ENCODE measurements at places on chromosomes 6 and 20.

- DNase-seq, result no peak
Observed at GRCh38 chr6:165599596-165600487, 63.2 kb downstream of the PDE10A start.

DNA sequence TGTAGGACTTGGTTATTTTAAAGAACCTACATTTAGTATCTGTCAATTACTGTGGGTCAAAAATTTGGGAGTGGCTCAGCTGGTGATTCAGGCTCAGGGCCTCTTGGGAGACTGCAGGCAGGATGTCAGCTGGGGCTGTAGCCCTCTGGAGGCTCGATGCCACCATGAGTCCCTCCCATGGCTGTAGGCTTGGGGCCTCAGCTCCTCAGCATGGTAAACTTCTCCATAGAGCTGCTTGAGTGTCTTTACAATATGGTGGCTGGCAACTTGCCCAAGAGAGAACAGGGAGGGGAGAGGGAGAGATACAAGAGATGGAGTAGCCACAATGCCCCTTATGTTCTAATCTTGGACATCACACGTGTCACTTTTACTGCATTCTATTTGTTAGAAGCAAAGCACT is 470.4 kb downstream of the CDH26 start:
- no peak for DNase-seq

- no peak for DNase-seq
Observed at GRCh38 chr6:158030380-158031300, 49.0 kb downstream of the SYNJ2 start.

DNA sequence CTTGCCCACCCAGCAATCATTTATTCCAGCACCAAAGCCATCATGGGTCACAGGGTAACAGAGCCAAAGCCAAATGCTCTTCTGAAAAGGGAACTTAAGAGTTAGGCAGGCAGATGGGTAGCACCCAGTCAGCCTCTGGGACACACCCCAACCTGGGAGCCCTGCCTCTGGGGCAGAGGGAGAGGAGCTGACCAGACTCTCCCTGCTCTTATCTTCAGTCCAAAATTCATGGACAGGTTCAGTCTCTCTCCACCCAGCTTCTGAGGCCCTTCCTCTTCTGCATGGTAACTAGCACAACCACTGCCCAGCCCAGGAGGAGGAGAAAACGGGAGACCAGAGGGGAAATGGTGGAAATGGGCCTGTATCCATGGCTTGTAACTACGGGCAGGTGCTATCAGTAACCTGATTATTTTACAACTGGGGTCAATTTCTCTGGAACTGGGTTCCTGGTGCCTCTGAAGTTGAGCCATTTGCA is 105.4 kb downstream of the NOL4L start:
- no peak for DNase-seq

- DNase-seq, result no peak
Observed at GRCh38 chr6:100618351-100618671, 153.6 kb upstream of the SIM1 start.

- DNase-seq, result no peak
Observed at GRCh38 chr6:147831356-147831755, 322.9 kb downstream of the SAMD5 start.

DNA sequence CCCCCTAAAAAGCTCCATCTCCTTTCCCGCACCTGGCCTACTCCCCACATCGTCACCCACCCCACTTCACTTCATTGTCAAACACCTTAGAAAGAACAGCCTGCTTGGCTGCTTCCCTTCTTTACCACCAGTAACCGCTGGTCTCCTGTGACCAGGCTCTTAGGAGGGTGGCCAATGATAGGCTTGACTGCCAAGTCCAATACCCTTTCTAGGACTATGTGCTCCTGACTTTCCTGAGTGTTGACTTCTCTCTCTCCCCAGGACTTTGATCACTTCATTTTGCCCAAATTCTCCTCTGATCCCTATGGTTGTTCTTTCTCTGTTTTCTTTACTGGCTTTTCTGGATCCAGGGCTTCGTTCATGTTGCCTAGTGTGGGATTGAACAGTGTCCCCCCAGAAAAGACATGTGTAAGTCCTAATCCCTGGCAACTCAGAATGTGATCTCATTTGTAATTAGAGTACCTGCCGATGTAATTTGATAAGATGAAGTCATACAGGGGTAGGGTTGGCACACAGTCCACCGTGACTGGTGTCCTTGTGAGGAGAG is 254.0 kb downstream of the GMDS start:
- no peak for DNase-seq

DNA sequence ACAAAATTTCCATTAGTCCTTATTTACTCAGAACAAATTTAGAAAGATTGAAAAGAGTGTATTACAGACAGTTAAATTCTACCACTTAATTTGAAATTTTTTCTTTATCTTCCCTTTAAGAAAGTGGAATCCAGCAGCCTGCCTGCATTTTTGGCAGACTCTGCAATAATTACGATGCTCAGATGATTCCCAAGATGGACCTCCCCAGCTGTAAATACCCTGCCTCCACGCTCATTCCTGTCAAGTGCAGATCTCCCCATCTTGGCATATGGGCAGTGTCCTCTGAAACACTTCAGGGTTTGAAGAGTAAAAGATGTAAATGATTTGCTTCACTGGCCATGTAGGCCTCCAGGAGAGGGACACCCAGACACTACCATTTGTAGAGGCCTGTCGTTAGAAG is 471.2 kb downstream of the PRKN start:
- no peak for DNase-seq

DNA sequence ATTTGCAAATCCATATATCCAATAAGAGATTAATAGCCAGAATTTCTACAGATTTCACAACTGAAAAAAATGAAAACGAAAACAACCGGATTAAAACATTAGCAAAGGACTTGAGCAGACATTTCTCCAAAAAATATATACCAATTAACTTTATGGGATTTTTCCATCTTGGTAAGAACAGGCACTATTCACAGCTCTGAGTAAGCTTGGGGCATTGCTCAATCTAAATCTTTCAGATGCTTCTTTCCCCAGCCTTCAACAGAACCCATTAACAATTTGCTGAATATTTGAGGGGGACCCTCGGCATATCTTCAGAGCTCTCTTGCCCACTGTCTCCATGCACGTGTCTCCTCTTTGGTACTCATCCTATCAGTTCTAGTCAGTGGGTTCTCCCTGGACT is 111.7 kb upstream of the CD93 start:
- no peak for DNase-seq

GRCh38 chr20:50308513-50309279 is 118.1 kb downstream of the CEBPB start:
- peak; percentile 100 for DNase-seq

- DNase-seq, result peak; percentile 48
Observed at GRCh38 chr6:158816803-158817727, 2.1 kb downstream of the EZR start.

DNA sequence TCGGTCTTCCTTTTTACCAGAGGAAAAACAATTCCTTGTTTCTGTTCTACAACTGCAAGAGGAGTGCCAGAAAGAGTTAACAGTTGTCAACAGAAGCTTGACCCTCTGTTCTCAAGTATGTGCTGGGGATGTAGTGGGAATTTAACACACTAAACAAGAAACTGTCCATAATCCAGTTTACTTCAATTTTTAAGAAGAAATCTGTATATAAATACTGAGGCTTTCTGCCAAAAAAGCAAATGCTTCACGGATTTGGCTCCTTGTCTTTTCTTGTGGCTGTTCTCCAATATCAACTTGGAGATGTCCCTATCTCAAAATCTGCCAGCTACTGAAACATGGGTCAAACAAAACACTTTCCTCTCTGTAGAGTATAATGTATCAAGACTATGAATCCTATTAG is 26.8 kb downstream of the REV3L start:
- peak; percentile 46 for DNase-seq

DNA sequence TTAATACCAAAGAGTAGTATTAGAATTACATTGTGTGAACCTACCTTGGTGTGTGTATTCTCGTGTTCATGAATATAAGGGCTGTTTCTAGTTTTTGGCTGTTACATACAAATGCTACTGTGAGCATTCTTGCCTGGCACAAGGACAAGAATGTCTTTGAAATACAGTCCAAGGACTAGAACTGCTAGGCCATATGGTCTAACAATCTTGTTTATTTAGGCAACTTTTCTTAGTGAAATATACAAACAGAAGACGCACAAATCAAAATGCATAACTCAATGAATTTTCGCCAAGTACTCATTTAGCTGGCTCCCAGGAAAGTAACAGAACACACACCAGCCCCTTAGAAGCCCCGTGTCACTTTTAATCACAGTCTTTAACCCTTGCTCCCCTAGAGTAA is 28.5 kb downstream of the KDM1B start:
- DNase-seq, result peak; percentile 27

GRCh38 chr20:20426655-20426907 is 58.7 kb downstream of the INSM1 start:
- DNase-seq, result no peak

- DNase-seq, result no peak
Observed at GRCh38 chr6:44530209-44530909, 142.9 kb downstream of the CDC5L start.

DNA sequence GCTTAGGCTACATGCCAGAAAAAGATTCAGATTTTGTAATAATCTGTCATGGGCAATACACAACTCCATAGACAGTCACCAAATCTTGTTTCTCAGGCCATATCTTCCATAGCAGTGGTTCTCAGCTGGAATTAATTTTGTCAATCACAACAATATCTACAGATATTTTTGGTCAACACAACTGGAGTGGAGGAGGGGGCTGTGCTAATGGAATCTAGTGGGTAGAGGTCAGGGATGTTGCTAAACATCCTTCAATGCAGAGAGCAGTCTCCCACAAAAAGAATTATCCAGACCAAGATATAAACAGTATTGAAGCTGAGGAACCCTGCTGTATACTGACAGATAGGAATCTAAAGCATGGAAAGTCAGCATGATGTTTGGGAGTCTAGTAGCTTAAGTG is 174.6 kb downstream of the UBE3D start:
- no peak for DNase-seq

DNA sequence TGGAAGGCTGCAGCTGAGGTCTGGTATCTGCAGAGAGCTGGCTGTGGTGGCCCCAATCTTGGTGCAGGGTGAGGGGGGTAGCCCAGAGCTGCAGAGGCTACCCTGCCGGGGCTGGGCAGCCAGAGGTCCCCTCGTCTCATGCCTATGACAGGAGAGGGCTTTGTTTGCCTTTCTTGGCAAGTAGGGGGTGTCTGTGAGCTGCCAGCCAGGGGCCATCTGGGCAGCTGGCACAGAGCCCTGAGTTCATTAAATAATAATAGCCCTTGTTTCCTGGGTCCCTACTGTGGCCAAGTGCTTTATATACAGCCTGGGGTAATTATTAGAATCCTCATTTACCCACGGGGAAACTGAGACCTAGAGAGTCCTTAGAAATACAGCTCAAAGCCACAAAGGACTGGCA is 66.6 kb downstream of the EZR start:
- no peak for DNase-seq

GRCh38 chr6:157292202-157292601 is 31.1 kb downstream of the TMEM242 start:
- no peak for DNase-seq

- DNase-seq, result no peak
Observed at GRCh38 chr6:137341681-137342195, 122.6 kb upstream of the IFNGR1 start.

DNA sequence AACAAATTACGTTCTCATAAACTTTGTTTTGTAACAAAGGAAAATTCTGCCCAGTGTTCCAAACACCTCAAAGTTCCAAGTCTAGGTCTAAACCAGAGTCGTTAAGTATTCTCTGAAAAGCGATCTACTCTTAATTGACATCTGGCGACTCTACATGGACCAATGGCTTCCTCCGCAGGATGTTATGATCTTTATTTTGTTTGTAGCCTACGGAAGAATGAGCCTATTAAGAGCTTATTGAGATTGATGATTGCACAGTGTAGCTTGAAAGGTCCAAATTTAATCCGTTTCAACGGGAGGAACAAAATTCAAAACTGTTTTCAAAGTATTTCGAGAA is 61.1 kb downstream of the FAM217A start:
- DNase-seq, result peak; percentile 34

- peak; percentile 18 for DNase-seq
Observed at GRCh38 chr6:137217801-137218472, 1.2 kb downstream of the IFNGR1 start.

DNA sequence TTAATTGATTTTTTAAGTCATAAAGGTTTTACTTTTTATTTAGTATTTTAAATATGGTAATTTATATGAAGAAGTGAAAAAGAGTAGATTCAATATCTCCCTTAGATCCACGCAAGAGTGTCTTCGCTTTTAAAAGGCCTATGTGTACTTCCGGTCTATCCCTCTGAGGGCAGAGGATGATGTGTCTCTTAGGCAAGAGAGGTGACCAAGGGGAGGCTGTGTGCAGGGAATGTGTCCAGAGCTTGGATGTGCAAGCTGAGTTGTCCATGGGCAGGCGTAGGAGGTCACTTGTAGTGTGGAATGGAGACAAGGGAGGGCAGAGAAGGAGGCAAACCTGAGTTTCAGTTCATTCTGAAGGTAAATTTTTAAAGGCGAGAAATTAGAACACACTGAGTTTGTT is 113.9 kb downstream of the CRYBG1 start:
- no peak for DNase-seq

DNA sequence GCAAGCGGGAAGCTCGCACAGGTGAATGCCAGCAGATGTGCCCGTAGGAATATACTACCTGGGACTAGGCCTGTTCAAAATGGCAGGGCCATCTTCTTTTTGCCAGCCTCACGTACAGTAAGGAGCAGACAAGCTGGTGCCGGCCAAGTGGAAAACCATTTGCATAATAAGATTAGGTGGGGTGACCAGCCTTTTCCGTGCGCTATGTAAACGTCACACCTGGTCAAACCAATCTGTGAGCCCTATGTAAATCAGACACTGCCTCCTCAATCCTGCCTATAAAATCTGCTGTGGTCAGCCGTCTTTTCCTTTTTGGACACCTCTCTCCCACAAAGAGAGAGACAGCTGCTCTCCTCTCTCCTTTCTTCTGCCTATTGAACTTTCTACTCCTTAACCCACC is 60.8 kb upstream of the TMEM30A start:
- no peak for DNase-seq

DNA sequence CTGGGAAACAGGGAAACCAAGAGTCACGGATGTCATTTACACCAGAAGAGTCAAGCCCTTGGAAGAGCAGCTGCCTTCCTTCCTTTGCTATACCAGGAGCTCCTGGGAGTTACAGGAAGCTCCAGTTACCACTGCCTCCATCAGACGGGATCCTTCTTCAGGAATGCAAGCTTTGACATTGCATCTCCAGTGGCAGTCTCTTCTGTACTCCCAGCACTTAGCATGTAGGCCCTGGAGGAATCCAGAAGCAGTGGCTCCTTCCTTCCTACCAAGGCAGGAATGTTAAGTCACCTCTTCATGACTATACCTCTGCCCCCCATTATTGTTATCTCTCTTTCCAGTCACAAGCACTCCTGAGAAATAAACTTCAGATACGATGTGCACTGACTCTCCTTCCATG is 836.0 kb downstream of the MAFB start:
- no peak for DNase-seq

DNA sequence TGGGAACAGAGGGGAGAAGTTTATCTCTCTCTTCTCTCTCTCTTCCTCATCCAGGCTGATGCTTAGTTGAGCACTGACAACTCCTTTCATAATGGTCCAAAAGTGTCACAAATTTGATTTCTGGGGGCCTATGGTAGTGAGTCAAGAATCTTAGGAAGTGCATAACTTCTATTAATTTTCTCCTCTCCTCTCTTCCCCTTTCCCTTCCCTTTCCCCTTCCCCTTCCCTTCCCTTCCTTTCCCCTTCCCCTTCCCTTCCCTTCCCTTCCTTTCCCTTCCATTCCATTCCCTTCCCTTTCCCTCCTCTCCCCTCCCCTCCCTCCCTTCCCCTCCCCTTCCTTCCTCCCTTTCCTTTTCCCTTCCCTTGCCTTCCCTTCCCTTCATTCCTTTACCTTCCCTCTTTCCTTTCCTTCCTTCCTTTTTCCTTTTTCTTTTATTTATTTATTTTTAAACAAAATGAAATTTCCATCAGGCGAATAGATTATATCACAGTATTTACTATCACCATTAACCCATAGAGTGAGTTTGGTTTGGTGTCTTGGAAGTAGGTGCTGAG is 56.9 kb upstream of the JAG1 start:
- DNase-seq, result no peak
